ENCODE measurements at places on chromosomes 1 and 21. TPM values are rescaled to one million over a fixed set of nuclear protein-coding genes. Genes with fewer than 3 reads are reported as not detected.

KIAA1614 gene
- total RNA-seq = 0.79 TPM

DNA sequence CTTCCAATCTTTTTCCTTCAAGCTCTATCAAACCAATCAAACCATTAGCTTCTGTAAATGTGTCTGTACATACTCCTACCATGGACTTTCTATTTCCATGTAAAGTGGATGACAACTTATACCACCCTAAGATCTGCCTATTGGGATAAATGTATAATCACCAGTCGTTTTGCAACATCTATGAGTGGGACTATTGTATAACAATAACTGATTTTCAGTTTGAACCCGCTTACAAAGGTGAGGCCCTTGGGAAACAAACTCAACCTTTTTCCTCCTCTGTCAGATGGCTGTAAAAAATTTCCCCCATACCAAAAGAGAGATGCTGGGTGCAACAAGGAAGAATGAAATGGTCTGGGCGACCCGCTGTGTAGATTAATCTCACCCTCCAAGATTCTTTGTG, 399.1 kb upstream of the ADAMTS5 start:
- no peak for DNase-seq

DNA sequence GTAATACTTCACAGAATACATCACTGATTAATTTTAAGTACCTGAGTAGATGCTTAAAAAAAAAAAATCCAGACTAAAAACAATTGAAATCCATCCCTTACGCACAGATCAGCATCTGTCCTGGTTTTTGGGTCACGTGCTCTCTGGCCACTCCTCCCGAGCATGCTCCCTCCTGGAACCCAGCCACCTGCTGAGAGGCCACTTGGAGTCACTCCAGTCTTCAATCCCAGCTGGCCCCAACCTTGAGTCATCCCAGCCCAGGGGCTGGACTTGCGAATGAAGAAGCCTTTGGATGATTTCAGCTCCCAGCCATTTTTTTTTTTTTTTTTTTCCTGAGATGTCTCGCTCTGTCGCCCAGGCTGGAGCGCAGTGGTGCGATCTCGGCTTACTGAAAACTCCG, 8.9 kb downstream of the MAP1LC3C start:
- no peak for DNase-seq

DNA sequence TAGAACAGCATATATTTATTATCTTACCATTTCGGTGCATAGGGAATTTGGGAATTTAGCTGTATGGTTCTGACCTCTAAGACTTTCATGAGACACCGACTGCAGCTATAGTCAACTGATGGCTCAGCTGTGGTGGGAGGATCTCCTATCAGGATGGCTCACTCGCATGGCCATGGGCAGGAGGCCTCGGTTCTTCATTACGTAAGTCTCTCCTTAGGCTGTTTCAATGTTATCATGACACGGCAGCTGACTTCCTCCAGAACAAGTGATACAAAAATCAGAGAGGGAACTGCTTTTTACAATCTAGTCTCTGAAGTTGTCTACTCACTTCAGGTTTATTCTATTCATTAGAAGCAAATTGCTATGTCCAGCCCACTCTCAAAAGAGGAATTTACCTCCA, 13.3 kb upstream of the CAPN8 start:
- no peak for DNase-seq

SAMD13 gene
- total RNA-seq = 0.77 TPM

DNA sequence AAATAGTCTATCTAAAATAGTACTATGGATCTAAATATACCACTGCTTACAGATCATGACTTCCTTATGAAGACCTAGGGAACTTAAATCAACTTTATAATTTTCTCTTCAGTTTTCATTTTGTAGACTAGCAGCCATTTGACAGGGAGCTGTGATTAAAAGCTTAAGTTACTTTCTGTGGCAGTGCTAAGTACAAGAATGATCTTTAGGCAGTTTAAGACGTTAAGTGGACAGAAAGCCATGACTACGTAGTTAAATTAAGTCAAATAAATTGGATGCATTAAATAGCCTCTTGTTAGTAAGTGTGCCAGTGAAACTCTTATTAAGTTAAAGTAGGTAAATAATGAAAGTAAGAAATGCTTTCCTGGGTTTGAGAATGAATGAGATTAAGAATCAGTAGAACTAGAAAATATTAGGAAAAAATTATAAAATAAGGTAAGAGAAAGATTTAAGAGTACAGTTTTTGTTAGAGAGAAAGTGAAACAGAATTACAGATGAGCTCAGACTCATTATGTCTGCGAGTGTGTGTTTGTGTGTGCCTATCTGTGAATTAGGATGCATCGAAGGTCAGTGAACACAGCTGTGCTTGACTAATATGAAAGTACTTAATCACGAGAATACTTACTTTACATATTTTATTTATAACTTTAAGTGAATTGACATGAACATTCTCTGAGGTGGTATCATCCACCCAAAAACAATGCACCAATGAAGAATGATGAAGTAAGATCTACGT, 336.9 kb downstream of the KCNT2 start:
- no peak for DNase-seq

GRCh38 chr1:54834007-54834541, 33.0 kb upstream of the TTC22 start:
- no peak for DNase-seq

B3GALT2 gene
- not detected for total RNA-seq

SPATA46 gene
- total RNA-seq = not detected

GRCh38 chr21:25636727-25637126, 2.3 kb upstream of the JAM2 start:
- DNase-seq = peak; percentile 46

GRCh38 chr1:8370046-8370881, 52.4 kb downstream of the SLC45A1 start:
- DNase-seq = no peak

GRCh38 chr1:37556712-37557196, at the start of gene DNALI1:
DNALI1 (plus strand) TSS chr1:37556940; CDS start chr1:37556995, 55 bp downstream.
- peak; percentile 63 for DNase-seq

KCNJ9 gene
- total RNA-seq = 0.13 TPM

GRCh38 chr1:151986501-151987190, 7.0 kb downstream of the S100A10 start:
- no peak for DNase-seq
